ENCODE measurements at places on chromosomes 5 and 9.

- no peak for DNase-seq
Measured at GRCh38 chr9:101028346-101029314, at the start of gene PLPPR1. TSS of gene PLPPR1 (plus strand) at chr9:101028727.

DNA sequence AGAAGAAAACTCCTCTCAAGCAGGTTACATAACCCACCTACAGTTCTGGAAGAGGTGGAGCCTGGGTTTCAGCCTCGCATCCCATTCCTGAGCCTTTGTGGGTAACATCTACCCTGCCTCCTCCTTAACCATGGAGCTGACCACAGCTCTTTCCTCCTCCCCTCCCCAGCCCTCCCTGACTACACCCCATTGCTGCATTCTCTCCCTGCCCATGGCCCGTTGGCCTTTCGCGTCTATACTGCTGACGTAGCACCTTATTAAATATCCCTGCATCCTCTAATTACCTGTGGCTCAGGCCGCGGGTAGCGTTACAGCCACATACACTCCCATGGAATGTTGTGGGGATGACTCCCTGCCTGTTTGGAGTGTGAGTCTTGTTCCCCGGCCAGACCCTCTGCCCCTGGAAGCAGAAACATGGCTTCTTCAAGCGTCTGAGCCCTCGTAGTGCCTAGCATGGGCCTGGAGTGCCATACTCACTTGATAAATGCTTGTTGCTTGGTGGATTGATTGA lies 72.8 kb downstream of the WWC1 start:
- DNase-seq = no peak

DNA sequence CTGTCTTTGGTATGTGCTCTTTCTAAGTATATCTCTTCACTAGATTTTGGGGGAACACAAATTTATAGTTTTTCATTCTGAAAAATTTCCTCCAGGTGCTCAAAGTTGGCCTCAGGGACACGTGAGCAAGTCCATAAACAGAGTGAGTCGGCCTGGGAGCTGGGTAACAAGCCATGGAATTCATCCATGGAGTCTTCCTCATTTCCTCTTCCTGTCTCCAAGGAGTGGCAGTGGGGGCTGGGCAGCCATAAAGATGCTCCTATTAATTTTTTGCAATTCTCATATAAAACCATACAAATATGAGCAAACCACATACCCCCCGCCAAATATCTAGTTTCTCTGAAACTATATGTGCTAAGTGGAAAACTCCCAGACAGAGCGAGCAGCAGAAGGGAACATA lies 136.6 kb upstream of the OTULINL start:
- DNase-seq = no peak

GRCh38 chr9:116149844-116150243 lies 3.7 kb upstream of the PAPPA start:
- no peak for DNase-seq

DNA sequence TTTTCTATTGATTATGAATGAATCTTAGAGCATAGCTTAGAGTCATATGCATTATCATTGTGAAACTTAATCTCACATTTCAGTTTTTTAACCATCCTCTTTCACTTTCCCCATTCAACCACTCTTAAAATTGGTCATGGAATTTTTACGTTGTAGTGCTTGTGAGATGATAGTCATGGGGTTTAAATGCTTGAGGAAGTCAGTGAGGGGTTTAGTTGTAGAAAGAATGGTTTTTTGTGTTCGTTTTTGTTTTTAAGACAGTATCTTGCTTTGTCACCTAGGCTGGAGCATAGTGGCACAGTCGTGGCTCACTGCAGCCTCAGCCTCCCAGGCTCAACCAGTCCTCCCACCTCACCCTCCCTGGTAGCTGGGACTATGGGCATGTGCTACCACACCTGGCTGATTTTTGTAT lies 19.6 kb downstream of the UGCG start:
- peak; percentile 32 for DNase-seq

GRCh38 chr5:78547183-78547582 lies 101.4 kb downstream of the LHFPL2 start:
- DNase-seq = no peak

GRCh38 chr5:78405829-78406750 lies 45.7 kb downstream of the SCAMP1 start:
- DNase-seq = no peak

DNA sequence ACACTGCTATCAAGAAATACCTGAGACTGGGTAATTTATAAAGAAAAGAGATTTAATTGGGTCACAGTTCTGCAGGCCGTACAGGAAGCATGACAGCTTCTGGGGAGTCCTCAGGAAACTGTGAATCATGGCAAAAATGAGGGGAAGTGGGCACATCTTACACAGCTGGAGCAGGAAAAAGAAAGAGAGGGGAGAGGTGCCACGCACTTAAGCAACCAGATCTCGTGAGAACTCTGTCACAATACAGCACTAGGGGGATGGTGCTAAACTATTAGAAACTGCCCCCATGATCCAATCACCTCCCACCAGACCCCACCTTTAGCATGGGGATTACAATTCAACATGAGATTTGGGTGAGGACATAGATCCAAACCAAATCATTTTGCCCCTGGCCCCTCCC lies 105.5 kb upstream of the CPLX2 start:
- DNase-seq = no peak

GRCh38 chr5:66839636-66840185 lies 243.5 kb downstream of the MAST4 start:
- no peak for DNase-seq

DNA sequence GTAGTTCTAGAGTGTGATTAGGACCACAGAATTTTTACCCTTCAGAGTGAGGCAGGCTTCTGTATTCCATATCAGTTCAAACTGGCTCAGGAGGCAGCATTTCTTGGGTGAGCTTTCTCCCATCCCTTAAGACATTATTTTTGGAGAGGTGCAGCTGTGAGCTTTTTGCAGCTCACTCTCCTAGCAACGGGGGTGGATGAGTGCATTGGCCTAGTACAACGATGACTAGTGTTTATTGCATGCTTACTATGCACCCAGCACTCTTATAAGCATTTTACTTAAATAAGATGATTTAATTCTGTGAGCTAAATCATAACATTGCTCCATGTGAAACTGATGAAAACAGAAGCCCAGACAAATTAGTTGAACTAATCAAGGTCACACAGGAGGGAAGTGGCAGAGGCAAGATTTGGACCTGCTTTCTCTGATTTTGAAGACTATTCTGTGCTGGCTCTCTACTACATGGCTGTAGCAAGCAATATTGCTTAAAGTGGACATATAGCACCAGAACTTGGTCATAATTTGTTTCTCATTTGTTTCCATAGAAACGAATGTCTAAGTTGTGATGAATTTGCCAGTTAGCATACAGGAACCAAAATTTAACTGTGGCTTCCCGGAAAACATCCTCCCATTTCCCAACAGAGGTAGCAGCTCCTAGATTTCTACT lies 372.1 kb upstream of the RIOK2 start:
- DNase-seq = no peak

DNA sequence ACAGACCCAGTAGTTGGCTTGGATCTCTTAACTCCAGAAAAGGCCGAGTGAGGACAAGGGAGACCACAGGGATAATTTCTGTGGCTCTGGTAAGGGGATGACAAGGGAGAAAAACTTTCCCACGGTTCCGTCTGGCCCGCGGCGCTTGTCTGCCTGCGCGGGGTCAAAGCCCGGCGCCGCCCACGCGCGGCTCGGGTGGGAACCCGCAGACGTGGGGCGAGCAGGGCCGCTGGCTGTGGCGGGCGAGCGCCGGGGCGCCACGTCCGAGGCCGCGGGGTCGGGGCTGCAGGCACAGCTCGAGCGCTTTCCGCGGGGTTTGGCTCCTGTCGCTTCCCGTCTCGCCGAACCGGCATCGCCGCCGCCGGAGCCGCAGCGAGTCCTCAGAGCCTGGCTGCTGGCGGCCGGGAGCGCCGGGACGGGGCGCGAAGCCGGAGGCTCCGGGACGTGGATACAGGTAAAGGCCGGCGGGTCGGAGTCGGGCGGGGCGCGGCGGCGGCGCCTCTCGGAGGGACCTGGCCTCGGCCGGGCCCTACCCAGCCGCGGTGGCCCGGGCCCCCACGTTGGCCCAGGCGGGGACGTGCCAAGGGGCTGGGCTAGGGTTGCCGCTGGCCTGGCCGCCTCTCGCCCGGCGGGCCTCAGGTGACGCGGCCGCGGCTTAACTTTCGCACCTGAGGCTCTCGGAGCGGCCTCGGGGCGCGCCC lies at the start of gene RNF180:
TSS of gene RNF180 (plus strand) at position 344 of the 701 bp plus-strand sequence. CDS start 34,965 bp downstream, outside the sequence.
- no peak for DNase-seq

- no peak for DNase-seq
Measured at GRCh38 chr9:27395484-27395921, 98.6 kb upstream of the EQTN start.

GRCh38 chr9:117682955-117683710 lies 21.1 kb upstream of the TLR4 start:
- DNase-seq = no peak

Data from stimulated activated CD4-positive, alpha-beta T cell treated with anti-CD3 and anti-CD28 coated beads, Interleukin-1b, Interleukin-23, amount 100 ng/mL, for 48 hours (primary cell).